ENCODE measurements at places on chromosomes 5 and 9.

DNA sequence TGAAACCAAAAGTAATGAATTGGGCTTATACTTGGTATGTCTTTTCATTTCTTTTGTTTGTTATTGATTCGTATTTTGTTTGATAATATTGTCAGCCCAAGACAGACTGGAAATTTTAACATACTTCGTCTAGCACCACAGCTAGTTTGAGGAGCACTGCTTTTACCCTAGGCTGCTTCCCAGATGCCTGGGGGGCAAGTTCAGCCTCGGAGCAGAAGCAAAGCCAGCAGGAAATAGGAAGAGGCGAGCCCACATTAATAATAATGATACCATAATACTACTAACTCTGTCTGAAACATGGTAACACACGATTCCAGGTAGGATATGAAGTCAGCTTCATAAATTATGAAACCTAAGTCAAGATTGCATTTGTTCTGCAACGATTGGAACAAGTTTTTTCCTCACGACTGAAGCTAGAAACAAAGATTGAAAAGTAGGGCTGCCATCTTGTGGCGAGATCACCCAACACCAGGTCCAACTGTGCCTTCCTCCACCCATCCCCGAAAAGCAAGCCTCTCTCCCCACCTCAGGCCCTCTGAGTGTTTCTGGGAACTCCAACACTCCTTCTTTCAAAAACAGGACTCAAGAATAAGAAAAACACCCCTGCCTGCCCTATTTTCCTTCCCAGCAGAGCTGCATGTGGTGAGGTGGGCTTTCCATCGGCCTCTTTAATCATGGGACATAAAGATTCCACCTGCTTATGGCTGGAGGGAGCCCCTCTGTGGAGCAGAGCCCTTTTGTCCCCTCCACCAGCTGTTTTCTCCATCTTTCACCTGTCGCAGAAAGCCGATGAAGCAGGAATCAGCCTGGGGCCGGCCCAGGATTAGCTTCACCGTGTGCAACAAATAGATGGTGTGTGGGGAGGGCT, 236.4 kb downstream of the CAAP1 start:
- peak; percentile 14 for DNase-seq

GRCh38 chr9:15640121-15640520, 87.3 kb downstream of the CCDC171 start:
- no peak for DNase-seq

GRCh38 chr5:170216257-170216864, 16.4 kb upstream of the C5orf58 start:
- peak; percentile 75 for DNase-seq

DNA sequence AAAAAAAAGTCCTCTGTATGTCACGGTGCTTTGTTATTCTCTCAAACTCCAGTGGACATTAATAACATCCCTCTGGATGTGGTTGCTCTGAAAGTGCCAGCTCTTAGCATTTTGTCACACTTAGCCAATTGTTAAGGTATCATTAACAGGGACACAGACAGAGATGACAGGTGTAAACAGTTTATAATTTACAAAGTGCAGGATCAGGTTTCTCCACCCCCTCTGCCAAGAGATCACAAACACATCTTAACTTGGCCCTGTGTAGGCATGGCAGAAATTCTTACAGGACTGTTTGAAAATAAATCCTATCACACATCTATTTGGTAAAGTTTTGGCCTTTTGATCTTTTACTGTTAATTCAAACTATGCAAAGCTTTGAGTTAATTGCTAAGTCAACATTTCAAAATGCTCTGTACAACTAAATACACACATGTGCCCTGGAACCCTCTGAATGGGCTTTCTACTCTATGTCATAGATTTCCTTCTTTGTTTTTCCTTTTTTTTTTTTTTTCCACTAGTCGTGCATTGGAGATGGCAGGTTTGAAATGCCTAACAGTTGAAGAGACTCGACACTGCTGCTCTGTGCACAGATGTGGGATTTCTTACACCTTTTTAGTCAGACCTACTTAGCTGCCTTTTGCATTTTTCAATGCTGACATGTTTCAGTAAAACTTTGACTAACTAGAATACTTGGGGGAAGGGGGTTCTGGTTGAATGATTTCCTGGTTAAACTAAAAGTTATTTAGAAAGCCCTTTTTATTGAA, 41.7 kb downstream of the SEMA6A start:
- no peak for DNase-seq

- DNase-seq, result no peak
Observed at GRCh38 chr5:177482359-177482795, 8.9 kb upstream of the DBN1 start.

DNA sequence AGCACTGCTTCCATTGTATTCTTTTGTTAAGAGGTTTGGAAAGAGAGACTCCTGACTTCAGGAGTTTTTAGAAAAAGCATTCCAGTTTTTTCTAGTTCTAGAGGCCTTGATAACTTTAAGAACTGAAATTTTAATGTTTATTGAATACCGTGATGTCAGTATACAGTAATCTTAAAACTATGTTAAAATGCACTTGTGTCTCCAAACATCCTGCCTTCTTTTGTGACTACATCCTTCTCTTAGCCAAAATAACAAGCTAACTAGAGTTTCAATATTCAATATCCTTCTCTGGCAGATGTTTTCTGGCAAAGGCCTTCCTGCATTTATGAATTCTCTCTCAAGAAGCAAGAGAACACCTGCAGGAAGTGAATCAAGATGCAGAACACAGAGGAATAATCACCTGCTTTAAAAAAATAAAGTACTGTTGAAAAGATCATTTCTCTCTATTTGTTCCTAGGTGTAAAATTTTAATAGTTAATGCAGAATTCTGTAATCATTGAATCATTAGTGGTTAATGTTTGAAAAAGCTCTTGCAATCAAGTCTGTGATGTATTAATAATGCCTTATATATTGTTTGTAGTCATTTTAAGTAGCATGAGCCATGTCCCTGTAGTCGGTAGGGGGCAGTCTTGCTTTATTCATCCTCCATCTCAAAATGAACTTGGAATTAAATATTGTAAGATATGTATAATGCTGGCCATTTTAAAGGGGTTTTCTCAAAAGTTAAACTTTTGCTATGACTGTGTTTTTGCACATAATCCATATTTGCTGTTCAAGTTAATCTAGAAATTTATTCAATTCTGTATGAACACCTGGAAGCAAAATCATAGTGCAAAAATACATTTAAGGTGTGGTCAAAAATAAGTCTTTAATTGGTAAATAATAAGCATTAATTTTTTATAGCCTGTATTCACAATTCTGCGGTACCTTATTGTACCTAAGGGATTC, 43.1 kb downstream of the NDFIP1 start:
- peak; percentile 91 for DNase-seq

DNA sequence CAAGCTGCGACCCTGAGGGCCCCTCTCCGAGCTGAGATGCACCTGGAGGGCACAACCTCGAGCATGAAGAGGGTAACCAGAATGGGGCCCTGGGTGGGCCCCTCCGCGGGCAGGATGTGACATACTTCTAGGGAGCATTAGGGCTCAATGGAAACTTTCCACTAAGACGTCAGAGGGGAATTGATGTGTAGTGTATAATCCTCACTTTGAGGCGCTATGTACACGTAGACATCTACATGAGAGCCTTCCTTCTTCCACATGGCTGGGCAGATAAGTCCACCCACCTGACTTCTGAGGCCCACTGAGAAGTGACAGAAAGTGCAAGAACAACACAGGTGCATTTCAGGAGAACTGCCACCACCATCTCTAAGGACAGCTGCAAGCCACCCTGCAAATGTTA, 61.0 kb downstream of the DAP start:
- DNase-seq, result no peak

- peak; percentile 51 for DNase-seq
Observed at GRCh38 chr5:57447658-57448057, 35.0 kb downstream of the ACTBL2 start.

- DNase-seq, result no peak
Observed at GRCh38 chr9:130598188-130598587, 18.8 kb downstream of the FUBP3 start.

GRCh38 chr5:127012916-127013315, 17.4 kb downstream of the MARCHF3 start:
- DNase-seq, result peak; percentile 69

DNA sequence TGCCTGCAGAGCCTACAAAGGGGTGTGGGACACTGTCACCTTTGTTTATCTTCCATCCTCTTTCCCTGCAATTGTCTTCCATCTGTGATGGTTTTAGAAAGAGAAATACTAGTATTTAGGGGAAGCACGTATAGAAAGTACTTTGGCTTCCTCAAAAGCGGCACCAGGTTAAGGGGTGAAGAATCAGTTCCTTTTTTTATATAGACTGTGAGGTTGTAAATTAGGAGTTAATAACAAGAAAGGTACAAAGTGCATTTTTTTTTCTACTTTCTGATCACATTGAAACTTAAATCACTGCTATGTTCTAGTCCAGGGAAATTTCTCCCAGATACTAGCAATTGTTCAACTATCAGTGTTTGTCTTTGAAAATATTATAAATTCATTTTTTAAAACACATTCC, 219.3 kb downstream of the CEMIP2 start:
- no peak for DNase-seq

DNA sequence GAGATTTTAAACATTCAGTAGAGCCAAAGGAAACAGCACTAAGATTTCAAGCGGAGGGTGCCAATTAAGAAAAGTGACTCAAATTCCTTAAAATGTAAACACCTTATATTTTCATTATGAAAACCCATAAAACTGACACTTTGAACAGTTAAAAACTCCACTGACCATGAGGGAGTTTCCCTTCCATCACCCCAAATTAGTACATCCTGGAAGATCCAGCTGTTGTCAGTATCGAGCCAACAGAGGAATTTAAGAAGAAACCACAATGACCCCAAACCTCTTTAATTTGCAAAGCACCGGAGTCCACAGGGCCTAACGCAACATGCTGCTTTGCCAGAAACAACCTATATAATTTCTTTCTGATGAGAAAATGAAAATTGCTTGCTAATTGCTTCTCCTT, 41.3 kb downstream of the ROR2 start:
- DNase-seq, result peak; percentile 55

DNA sequence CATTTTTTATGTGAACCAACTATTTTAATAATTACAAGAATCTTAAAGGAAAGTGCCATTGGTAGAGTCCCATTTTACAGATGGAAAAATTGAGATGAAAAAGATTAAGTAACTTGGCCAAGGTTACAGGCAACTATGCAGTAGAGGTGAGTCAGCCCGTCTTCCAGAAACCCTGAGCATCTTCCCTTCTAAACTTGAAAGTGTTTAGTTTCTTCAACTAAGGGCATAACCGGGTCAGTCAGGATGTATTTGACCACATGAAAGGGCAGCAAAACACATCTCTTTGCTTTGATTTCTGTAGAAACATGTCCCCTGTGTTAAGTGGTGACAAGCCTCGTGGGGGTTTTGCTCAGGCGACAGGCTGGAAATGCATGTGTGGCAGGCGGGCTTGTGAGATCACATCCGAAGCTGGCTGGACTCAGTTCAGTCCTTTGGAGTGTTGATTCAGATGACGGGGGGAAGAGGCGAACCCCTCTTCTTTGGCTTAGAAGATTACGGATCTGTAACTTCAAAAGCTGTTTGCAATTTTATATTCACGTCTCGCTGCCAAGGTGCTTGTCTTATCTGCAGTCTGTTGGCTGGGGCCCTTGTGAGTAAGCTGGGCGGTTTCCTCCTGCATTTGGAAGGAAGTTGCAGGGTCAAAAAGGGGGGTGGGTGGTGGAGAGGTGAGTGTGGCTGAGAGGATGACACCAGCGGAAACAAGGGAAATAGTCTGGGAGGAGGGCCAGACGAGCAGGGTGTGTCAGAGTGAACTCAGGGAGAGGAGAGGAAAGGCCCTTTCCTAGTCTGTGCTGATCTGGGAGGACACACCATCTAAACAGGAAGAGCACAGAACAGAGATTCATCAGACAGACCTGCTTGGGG, 78.9 kb upstream of the RPS23 start:
- DNase-seq, result peak; percentile 94

GRCh38 chr5:171313481-171314206, 4.6 kb downstream of the TLX3 start:
- no peak for DNase-seq

GRCh38 chr5:43683884-43684471, 81.0 kb downstream of the NNT start:
- no peak for DNase-seq

All from cardiac fibroblast (primary cell).